ENCODE measurements at places on chromosomes 6 and 20. TPM values are rescaled to one million over a fixed set of nuclear protein-coding genes. Genes with fewer than 3 reads are reported as not detected.

Gene PMEPA1
- 8.1 TPM for total RNA-seq

GRCh38 chr6:157988700-157989063, 7.0 kb downstream of the SYNJ2 start:
- no peak for DNase-seq

Gene L3MBTL1
- total RNA-seq: 68.1 TPM

- no peak for DNase-seq
Observed at GRCh38 chr6:71491844-71492243, 203.2 kb downstream of the OGFRL1 start.

DNA sequence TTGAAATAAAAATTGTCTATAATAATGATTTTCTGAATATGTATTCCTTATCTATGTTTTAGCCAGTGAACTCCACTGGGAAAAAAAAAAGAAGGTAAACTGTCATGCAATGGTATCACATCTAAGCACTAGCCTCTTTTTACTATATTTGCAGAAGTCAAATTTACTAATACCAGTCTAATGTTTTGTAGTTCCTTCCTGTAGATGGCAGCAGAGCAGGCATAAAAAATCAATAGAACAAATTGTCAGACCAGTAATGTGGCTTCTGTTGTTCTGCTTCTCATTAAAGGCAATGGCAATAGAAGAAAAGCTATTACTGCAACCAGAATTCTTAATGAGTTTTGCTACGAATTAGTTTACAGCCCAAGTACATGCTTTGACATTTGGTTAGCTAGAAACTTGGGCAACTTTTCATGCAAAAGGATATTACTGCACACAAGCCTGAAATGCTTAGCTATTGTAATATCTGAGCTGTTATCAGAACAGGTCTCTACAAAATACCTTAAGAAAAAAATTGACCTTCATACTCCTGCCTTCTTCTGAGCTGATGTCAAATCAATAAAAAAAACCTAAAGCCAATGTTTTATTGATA, 476.9 kb downstream of the KHDRBS2 start:
- no peak for DNase-seq

DNA sequence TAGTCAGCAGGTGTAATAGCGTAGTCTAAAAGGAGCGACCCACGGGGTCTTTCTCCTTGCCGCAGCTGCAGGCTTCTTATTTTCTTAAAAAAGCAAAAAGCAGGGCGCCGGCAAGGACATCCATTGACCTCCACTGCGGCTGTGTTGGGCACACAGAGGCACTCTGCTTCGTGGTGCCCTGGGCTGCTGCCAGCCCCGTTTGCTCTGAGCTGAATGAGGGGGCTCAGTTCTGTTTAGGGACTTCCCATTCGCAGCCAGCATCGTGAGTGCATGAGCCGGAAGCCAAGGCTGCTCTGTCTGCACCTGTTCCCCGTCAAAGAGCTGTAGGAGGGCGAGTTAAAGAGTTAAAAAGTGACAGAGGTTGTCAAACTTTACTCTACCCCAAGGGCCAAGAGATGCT, 1.7 kb upstream of the SLC22A2 start:
- no peak for DNase-seq

DNA sequence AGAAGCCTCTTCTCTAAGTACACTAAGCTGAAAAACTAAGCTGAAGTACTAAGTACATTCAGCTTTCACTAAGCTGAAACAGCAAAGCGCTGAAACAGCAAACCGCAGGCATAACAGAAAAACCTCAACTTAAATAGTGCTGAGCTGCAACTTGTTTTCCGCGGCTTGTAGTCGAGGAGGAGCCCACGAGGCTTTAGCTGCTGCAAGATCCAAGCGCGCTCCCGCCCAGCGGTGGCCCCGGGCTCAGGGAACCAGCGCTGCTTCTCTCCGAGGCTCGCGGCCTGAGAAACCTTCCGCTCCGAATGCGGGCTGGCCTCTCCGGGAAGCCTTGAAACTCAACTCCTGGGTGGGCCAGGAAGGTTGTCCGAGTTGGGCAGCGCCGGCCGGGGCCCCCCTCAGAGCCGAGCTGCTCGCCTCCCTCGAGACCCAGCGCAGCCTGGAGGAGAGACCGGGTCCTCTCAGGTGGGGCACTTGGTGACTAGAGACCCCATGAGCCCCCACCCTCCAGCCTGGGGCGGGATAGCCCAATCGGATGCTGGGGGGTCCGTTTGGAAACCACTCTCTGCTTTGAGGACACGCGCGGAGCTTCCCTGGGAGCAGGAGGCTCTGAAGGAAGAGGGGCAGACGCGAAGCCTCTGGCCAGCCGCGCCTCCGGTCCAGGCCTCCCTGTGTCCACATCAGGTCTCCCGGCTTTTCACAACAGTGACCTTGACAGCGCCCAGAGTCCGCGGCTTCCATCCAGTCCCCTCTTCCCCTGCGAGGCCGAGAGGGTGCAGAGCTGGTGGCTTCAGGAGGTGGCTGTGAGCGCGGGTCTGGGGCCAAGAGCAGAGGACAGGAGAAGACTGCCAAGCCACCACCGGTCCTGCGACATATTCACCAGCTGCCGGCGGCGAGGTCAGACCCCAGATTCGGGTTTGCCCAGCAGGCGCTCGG, 38.1 kb upstream of the HLA-E start:
- DNase-seq: no peak

Gene ADTRP
- total RNA-seq: 8.3 TPM

DNA sequence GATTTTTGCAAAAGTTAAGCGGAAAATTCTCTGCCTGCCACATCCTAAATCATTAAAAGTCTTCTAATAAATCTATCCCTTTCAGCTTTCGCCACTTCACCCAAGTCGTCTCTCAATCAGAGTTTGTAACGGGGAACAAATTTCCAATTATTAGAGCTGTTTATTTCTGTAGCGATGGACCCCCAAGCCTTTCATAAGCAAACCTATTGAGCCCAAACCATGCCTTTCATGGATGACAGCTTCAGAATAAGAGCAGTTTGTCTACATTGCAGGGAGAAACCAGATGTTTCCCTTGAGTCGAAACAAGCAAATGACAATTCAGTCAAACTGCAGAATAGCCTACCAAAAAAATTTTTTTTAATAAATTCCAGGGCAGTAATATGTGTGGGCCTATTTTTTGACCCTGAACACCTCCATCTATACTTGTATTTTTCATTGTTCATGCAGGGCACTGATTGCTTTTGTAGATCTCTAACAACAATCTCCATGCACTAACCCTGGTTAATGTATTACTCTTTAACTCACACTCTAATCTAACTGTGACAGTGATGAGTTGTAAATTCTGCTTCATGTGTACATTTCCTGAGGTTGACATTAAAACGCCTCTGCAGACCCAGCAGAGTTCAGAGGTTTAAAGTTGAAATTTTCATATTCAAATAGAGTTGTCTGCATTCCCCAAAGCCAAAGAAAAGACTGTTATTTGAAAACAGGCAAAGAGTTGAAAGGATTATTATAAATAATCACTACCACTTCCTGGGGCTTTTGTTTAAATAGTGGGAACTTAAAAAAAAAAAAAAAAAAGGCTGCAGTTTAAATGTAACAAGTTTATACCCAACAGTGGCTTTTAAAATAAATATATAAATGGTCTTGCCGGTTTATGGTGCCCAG, 64.5 kb downstream of the ATP9A start:
- DNase-seq: no peak

Data from testis (tissue), 5 donors.